Caco-2 (cell line): ENCODE measurements at places on chromosomes 6 and 20.

DNA sequence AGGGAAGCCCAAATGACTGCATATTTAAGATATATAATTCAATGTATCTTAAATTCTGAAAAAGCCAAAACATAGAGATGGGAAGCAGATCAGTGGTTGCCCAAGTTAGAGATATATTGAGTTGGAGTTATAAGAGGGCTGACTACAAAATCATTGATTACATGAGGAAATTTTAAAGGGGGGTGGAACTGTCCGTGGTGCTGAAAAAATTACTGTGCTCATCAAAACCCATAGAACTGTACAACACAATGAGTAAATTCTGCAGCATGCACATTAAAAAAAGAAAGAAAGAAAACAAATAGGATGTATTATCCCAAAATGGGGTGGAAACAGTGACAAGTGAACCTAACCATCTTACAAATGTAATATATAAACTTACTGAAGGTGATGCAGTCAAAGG is 100.9 kb downstream of the FUT9 start:
- no peak for DNase-seq

- DNase-seq: no peak
Observed at GRCh38 chr6:122207794-122208193, 191.7 kb upstream of the HSF2 start.

DNA sequence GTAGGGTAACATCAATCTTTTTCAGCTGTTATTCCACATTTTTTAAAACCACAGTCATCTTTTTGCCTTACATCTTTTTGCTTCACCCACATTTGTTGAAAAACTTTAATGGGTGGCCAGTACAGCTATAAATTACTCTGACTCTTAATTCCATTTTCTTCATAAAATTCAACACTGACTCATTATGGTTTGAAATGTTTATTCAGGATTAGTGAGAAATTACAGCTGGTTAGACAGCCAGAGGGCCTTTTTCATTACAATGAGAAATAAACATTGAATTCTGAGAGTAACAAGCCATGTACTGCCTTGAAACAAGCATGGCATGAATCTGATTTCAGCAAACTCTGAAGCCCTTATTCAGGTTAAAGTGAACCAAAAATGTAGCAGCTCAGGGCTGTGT is 19.5 kb downstream of the NDUFAF4 start:
- no peak for DNase-seq

- no peak for DNase-seq
Observed at GRCh38 chr20:8007490-8007889, 12.1 kb downstream of the TMX4 start.

GRCh38 chr6:37321516-37322415 is 32.0 kb upstream of the RNF8 start:
- DNase-seq: no peak

- peak; percentile 91 for DNase-seq
Observed at GRCh38 chr6:31737991-31738979, 1.5 kb upstream of the MSH5 start.

- DNase-seq: no peak
Observed at GRCh38 chr6:13407709-13408695, 79.4 kb downstream of the GFOD1 start.

DNA sequence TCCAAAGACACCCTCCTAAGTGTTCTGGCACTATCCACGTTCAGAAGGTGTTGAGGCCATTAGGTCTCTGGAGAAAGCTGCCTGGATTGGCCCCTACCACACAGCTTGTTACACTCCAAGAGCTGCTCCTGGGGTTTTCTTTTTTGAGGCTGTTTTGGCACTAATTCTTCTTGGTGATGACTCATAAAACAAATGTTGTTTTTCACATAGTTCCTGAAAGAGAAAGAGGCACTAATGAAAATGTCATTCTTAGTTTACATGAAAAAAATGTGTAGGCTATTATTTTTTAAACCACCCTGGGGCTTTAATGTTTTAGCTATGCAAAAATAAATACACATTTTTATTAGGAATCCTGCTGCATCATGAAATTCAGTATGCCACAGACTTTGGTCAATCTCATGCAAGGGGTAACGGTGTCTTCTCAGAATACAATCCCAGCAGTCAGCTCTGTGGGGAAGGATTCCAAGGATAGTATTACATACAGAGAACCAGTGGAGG is 38.1 kb downstream of the TBPL1 start:
- DNase-seq: no peak

DNA sequence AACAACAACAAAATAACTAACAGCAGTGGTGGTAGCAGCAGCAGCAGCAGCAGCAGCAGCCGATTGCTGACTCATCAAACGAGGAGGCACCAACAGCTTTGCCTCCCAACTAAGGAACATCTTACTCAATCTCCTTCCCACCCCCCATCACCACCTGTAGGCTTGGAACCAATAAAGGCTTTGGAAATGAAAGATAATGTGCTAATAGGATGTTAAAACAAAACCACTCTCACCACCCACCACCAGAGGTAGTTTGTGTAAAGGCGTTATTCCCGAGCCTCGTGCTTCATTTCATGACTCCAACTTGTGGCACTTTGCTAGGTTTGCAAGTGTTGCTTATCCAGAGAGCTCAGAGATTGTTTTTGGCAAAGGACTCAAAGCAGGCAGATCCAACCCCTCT is 346.5 kb downstream of the CD83 start:
- DNase-seq: peak; percentile 18

DNA sequence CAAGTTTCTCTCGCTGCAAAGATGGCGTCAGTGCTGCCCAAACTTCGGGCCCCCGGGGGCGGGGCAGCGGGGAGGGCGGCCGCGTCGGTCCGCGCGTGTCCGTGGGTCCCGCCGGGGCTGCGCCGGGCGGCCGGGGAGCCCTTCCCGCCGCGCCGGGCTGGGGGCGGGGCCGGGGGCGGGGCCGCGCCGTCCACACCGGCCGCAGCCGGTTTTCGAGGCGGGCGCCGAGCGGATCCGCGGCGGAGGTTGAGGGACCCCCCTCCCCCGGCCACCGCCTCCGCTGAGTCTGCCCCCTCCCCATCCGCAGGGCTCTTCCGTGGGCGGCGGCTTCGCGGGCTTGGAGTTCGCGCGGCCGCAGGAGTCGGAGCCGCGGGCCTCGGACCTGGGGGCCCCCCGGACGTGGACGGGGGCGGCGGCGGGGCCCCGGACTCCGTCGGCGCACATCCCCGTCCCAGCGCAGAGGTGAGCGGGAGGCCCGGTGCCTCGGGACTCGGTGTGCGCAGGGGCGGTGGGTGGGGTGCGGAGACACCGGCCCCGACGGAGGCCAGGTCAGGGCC is 572 bp downstream of the SLC2A4RG start:
- peak; percentile 80 for DNase-seq
